HepG2 (cell line): ENCODE measurements at places on chromosomes 4 and X.

DNA sequence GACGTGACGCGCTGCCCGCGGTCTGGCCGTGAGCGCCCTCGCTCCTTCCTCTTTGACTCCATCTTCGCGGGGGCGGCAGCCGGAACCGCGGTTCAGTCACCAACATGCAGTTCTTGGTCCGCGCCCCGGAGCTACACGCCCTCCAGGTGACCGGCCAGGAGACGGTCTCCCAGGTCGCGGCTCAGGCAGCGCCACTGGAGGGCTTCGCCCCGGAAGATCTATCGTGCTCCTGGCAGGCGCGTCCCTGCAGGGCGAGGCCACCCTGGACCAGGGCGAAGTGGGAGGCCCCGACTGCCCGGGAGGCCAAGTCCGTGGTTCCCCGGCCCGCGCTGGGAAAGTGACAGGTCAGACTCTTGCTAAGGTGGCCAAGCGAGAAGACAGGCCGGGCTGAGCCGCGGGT lies 2.9 kb downstream of the TRIML2 start:
- no peak overlapping the region for H3K4me3 ChIP-seq
- no peak overlapping the region for H3K27ac ChIP-seq
- H3K36me3 ChIP-seq = no peaks in the 10 kb centered on the region
- H3K27me3 ChIP-seq = no peaks in the 10 kb centered on the region; the same call in 1 of the 2 replicates

DNA sequence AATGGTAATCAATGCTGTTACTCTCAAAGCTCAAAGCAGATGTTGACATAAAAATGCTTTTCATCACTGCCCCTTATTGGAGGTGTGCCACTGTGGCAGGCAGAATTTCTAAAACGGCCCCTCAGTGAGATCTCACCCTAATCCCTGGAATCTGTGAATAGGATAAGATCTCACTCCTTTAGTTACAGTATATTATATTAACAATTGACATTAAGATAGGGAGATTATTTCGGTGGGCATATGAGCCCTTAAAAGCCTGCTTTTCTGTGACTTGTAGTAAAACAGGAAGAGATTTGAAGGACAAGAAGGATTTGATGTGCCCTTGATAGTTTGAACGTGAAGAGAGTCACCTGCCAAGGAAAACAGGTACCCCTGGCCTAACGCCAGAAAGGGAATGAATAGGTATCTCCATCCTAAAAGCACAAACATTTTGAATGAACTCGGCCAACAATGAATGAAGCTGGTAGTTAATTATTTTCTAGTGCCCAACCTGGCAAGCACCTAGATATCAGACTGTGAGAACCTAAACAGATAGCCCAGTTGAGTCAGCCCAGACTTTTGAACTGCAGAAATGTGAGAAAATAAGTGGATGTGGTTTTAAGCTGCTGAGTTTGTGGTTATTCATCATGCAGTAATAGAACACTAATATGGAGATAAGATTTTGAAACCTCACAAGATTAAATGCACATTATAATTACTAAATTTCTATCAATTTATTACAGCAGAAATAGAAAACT lies 881.6 kb downstream of the PCDH18 start:
- no peak overlapping the region for H3K27ac ChIP-seq
- peak; percentile 2 for DNase-seq
- no peaks in the 10 kb centered on the region for H3K4me1 ChIP-seq
- H3K4me3 ChIP-seq = no peak overlapping the region

GRCh38 chr4:31598639-31599038 lies 878.5 kb downstream of the PCDH7 start:
- no peaks in the 10 kb centered on the region for H3K27me3 ChIP-seq
- no peaks in the 10 kb centered on the region for H3K4me1 ChIP-seq
- no peak overlapping the region for H3K4me3 ChIP-seq
- DNase-seq = no peak
- no peak overlapping the region for H3K27ac ChIP-seq
- no peaks in the 10 kb centered on the region for H3K36me3 ChIP-seq

DNA sequence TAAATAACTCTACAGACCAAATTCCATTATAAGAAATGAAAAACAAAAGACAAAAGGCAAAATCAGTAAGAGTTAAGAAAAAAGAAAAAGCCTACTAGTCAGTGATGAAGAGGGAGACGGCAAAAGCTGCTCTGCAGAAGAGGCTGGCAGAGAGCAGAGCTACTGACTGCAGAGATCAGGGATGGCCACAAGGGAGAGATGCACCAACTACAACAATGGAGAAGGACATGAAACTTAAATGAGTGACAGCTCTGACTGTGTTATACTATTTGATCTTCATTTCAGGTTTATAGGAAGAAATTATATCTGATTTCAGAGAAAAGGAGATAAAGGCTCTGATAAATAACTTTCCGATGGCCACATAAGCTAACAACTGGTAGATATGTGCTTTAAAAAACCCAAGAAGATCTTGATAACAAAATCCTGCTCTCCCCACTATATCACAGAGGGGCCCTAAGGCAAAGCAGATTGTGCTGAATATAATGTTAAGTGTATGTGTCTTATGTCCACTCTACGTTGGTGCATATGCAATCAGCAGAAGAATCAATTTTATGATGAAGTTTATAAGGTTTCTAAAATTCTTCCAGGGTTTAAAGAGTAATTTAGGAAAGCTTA lies 58.4 kb upstream of the COX18 start:
- H3K4me1 ChIP-seq = no peaks in the 10 kb centered on the region
- H3K27me3 ChIP-seq = no peaks in the 10 kb centered on the region
- peaks cover 57% of the 10 kb centered on the region for H3K36me3 ChIP-seq

GRCh38 chrX:133402830-133403625 lies 12.3 kb downstream of the GPC4 start:
- no peak overlapping the region for H3K4me3 ChIP-seq
- no peak overlapping the region for H3K27ac ChIP-seq
- no peak for DNase-seq
- no peaks in the 10 kb centered on the region for H3K4me1 ChIP-seq

- no peak overlapping the region for H3K27ac ChIP-seq
- no peak overlapping the region for H3K4me3 ChIP-seq
- DNase-seq = no peak
- H3K4me1 ChIP-seq = no peaks in the 10 kb centered on the region
- peaks cover 2% of the 10 kb centered on the region; the same call in 1 of the 2 replicates for H3K27me3 ChIP-seq
Observed at GRCh38 chr4:42331914-42332368, 65.3 kb upstream of the SHISA3 start.

DNA sequence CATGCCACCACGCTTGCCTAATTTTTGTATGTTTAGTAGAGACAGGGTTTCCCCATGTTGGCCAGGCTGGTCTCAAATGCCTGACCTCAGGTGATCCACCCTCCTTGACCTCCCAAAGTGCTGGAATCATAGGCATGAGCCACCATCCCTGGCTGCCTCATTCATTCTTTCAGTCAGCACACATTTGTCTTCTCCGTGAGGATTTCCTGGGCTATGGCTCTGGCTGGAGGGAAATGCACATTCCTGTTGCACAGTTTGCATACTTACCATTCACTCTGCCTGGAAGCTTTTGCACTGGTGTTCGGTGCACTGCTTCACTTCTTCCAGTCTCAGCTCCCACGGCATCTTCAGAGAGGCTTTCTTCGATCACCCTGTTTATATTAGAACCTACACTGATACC lies 267.8 kb downstream of the STIM2 start:
- H3K4me3 ChIP-seq = no peak overlapping the region
- no peak overlapping the region for H3K27ac ChIP-seq
- no peaks in the 10 kb centered on the region for H3K27me3 ChIP-seq
- H3K36me3 ChIP-seq = no peaks in the 10 kb centered on the region
- no peaks in the 10 kb centered on the region for H3K4me1 ChIP-seq

- H3K27ac ChIP-seq = no peak overlapping the region
- H3K36me3 ChIP-seq = no peaks in the 10 kb centered on the region; the same call in 2 of the 3 replicates
- H3K4me1 ChIP-seq = no peaks in the 10 kb centered on the region
- H3K27me3 ChIP-seq = no peaks in the 10 kb centered on the region
- DNase-seq = no peak
- H3K4me3 ChIP-seq = no peak overlapping the region
Observed at GRCh38 chrX:46849933-46850332, 13.1 kb downstream of the RP2 start.

GRCh38 chrX:56279863-56280262 lies 47.7 kb downstream of the KLF8 start:
- H3K27ac ChIP-seq = no peak overlapping the region
- no peak overlapping the region for H3K4me3 ChIP-seq
- no peak for DNase-seq
- H3K27me3 ChIP-seq = no peaks in the 10 kb centered on the region

DNA sequence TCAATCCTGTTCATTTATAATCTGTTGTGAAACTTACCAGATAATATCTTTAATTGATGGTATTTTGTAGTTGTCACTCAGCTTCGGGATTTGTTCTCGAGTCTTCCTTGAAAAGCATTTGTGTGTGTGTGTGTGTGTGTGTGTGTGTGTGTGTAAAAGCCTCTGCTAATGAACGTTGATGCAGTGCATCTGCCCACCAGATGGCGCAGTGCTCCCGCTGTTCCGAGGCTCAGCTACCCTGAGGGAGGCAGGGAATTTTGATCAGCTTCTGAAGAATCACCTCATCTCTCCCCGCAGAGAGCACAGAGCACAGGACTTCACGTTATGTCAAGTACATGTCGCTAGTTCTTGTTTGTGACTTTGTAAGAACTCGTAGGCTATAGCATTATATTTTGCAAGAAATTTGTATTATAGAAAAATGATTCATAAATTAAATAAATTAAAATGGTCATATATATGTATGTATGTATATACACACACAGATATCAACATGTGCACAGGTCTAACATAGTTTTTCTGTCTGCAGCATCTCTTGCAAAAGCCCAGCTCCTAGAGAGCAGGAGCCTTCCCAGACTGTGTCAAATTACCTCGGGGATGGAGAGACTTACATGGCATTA lies 316.7 kb upstream of the IGFBP7 start:
- no peaks in the 10 kb centered on the region for H3K36me3 ChIP-seq
- no peaks in the 10 kb centered on the region for H3K27me3 ChIP-seq
- peaks cover 12% of the 10 kb centered on the region for H3K4me1 ChIP-seq
- peak; percentile 35 for DNase-seq
- H3K27ac ChIP-seq = no peak overlapping the region

- H3K36me3 ChIP-seq = no peaks in the 10 kb centered on the region
- no peak overlapping the region for H3K27ac ChIP-seq
- H3K27me3 ChIP-seq = no peaks in the 10 kb centered on the region
Observed at GRCh38 chrX:23811108-23811651, 28.2 kb downstream of the SAT1 start.

- H3K27me3 ChIP-seq = no peaks in the 10 kb centered on the region
- no peaks in the 10 kb centered on the region for H3K4me1 ChIP-seq
- H3K4me3 ChIP-seq = no peak overlapping the region
- H3K36me3 ChIP-seq = no peaks in the 10 kb centered on the region
- H3K27ac ChIP-seq = no peak overlapping the region
Observed at GRCh38 chrX:115911967-115912366, 258.6 kb upstream of the AGTR2 start.

DNA sequence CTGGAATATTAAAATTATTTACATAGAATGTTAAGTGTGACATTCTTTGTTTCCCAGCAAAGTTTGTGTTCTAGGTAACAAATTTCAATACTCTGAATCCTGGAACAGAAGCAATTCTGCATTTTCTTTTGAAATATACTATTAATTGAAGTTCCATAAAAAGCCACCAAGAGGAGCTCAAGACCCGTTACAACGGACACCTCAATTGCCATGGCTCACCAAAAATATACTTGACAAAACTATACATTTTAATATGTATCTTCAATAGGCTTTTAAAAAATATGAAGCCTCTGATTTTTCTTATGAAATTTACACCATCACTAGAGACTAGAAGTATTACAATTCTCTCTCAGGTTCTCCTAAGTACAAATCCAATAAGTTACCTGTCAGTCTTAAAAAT lies 111.4 kb downstream of the NYX start:
- no peaks in the 10 kb centered on the region for H3K4me1 ChIP-seq
- H3K27me3 ChIP-seq = no peaks in the 10 kb centered on the region
- H3K27ac ChIP-seq = no peak overlapping the region
- H3K4me3 ChIP-seq = no peak overlapping the region
- DNase-seq = no peak
- H3K36me3 ChIP-seq = peaks cover 4% of the 10 kb centered on the region; the same call in 1 of the 3 replicates

GRCh38 chrX:70592091-70592490 lies 147.5 kb downstream of the DLG3 start:
- H3K27ac ChIP-seq = no peak overlapping the region
- H3K36me3 ChIP-seq = no peaks in the 10 kb centered on the region
- no peaks in the 10 kb centered on the region for H3K27me3 ChIP-seq
- no peaks in the 10 kb centered on the region for H3K4me1 ChIP-seq
- H3K4me3 ChIP-seq = no peak overlapping the region
- no peak for DNase-seq

- no peaks in the 10 kb centered on the region for H3K4me1 ChIP-seq
- H3K36me3 ChIP-seq = no peaks in the 10 kb centered on the region
- DNase-seq = no peak
- H3K27ac ChIP-seq = no peak overlapping the region
- H3K27me3 ChIP-seq = no peaks in the 10 kb centered on the region; the same call in 1 of the 2 replicates
Observed at GRCh38 chr4:117425636-117426035, 340.3 kb upstream of the TRAM1L1 start.

GRCh38 chr4:8722556-8722955 lies 130.0 kb downstream of the CPZ start:
- H3K27me3 ChIP-seq = peaks cover 7% of the 10 kb centered on the region
- no peaks in the 10 kb centered on the region for H3K36me3 ChIP-seq
- no peak overlapping the region for H3K27ac ChIP-seq

- no peaks in the 10 kb centered on the region for H3K36me3 ChIP-seq
- DNase-seq = no peak
- no peak overlapping the region for H3K27ac ChIP-seq
- no peaks in the 10 kb centered on the region for H3K4me1 ChIP-seq
- no peak overlapping the region for H3K4me3 ChIP-seq
Observed at GRCh38 chr4:13054420-13054970, 429.6 kb downstream of the RAB28 start.

- no peaks in the 10 kb centered on the region for H3K36me3 ChIP-seq
- DNase-seq = peak; percentile 22
- H3K4me1 ChIP-seq = no peaks in the 10 kb centered on the region
- H3K27ac ChIP-seq = no peak overlapping the region
- peaks cover 19% of the 10 kb centered on the region; the same call in 2 of the 3 replicates for H3K27me3 ChIP-seq
Observed at GRCh38 chr4:6548201-6548881, 26.6 kb upstream of the MAN2B2 start.

DNA sequence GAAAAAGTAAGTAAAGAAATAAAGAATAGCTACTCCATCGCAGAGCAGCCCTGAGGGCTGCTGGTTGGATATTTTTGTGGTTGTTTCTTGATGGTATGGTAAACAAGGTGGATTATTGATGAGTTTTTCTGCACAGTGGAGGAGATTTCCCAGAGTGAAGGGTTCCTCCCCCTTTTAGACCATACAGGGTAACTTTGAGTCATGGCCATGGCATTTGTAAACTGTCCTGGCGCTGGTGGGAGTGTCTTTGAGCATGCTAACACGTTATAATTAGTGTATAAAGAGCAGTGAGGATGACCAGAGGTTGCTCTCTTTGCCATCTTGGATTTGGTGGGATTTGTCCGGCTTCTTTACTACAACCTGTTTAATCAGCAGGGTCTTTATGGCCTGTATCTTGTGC lies 128.2 kb downstream of the ASMT start:
- no peak overlapping the region for H3K27ac ChIP-seq
- DNase-seq = no peak

DNA sequence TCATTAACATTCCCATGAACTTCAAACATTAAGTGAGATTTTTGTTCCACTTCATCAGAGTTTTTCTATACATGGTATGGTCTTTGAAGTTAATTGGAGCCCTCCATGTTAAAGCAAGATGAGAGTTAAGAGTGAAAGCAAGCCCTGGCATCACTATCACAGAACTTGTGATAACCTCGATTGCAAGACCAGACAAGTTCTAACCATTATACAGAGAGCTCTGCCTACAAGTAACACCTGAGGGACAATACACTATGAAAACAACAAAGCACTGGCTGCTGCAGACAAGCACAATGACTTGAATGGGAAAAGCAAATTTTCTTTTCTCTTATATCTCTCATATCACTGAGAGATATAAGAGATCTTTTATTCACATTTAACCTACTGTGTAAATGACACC lies 126.6 kb upstream of the GYPA start:
- no peak overlapping the region for H3K27ac ChIP-seq
- H3K4me1 ChIP-seq = no peaks in the 10 kb centered on the region
- H3K4me3 ChIP-seq = no peak overlapping the region
